ENCODE measurements at places on chromosomes 7 and 10.

DNA sequence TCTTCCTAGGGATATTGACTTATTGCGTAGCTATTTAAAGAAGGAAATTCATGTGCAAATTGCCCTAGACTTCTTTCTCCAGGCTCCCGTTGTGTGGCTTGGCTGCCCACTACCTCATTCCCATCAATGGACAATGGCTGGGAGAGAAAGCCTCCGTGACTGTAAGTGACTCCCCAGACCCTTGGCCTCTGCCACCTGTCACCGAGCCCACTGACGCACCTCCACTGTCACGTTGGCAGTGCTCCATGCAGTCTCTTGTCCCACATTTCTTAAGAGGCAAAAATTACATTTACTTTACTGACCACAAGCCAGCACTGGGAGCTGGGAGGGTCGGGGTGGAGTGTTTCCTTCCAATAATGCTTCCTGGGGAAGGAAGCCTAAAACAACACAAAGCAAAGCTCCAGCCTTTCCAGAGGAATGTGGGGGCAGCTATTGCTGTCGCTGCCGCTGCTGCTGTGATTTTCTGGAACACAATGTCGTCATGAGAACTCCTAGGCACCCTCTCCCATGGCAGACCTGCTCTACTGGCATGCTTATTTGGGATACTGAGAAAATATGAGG is 89.7 kb upstream of the STEAP1B start:
- DNase-seq: no peak

- no peak for DNase-seq
Measured at GRCh38 chr10:33706746-33707145, 372.3 kb upstream of the NRP1 start.

- no peak for DNase-seq
Measured at GRCh38 chr7:14690075-14690474, 212.5 kb downstream of the DGKB start.

- no peak for DNase-seq
Measured at GRCh38 chr7:82760074-82760473, 316.5 kb upstream of the CACNA2D1 start.

DNA sequence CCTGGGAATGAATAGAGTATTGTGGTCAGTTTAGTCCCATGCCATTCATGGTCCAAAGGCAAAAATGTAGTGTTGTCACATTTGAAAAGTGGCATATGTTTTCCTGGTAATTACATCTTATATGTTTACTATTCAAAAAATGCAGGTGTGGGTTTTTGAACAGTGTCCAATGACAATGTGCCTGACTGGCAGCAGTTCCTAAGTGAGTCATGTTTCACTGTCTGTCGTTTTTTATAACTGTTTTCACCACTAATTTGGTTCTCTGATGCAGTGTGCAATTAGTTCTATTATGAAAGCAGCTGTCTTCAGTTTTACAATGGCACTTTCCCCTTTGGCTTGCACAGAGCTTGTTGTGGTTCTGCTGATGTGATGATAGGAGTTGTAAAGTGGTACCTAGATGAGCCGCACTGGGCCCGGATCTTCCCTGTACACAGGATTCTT is 162.3 kb downstream of the SEM1 start:
- DNase-seq: no peak

DNA sequence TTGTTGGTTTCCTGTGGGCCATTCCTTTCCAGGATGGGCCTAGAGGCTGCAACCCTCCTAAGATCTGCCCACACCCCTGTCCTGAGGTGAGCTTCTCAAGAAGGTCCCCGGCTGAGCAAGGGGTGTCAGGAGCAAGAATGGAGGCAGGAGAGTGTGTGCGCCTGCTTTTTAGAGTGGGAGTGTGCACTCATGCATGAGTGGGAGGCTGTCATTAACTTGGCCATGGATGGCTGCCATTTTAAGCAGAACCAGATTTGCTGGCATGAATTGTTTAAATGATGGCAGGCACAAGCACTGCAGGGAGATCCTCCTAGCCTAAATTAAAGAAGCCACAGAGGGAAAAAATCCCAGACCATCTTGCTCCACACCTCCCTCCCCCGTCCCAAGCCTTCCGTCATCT is 2.9 kb upstream of the SGPL1 start:
- no peak for DNase-seq

DNA sequence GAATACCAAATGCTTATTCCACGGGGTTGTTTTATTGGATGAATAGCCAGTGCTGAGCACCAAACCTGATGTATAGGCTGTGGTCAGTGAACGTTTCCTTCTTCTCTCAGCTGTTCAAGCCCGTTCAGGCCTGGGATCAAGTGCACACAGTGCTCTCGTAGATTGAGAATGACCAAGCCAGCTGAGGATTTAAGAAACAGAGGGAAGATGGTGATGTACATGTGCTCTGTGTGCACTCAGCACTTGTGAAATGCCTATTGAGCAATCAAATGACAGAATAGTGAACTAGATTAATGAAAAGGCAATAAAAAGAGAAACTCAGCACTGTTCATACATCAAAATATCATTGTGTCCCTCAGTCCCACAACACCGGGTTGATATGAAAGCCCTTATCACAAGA is 302.5 kb downstream of the BMPER start:
- no peak for DNase-seq

- no peak for DNase-seq
Measured at GRCh38 chr10:48464871-48465736, 139.8 kb downstream of the ARHGAP22 start.

- no peak for DNase-seq
Measured at GRCh38 chr10:89373916-89374711, 3.7 kb upstream of the IFIT1B start.

- no peak for DNase-seq
Measured at GRCh38 chr10:114577133-114577532, 80.9 kb downstream of the ABLIM1 start.

- no peak for DNase-seq
Measured at GRCh38 chr7:18532813-18533212, 37.3 kb downstream of the HDAC9 start.

GRCh38 chr7:4725014-4725849 is 43.1 kb downstream of the FOXK1 start:
- DNase-seq: no peak

DNA sequence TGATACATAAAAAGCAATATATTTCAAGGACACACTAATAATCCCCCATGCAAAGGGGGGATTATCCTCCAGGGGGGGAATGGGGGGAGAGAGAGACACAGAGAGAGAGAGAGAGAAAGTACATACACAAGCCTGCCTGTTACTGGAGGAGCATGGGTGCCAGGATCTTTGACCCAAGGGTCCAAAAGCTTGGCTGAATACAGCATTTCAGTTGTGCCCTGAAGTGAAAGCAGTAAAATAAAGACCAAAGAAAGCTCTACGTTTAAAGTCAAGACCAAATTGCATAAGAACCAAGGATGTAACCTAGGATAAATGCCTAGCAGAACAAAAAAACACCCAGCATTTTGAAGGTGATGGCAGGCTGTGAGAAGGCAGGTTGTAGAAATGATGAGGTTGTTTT is 27.8 kb upstream of the ITGB8 start:
- no peak for DNase-seq

- DNase-seq: no peak
Measured at GRCh38 chr10:9296190-9296589, 1241.7 kb downstream of the GATA3 start.

DNA sequence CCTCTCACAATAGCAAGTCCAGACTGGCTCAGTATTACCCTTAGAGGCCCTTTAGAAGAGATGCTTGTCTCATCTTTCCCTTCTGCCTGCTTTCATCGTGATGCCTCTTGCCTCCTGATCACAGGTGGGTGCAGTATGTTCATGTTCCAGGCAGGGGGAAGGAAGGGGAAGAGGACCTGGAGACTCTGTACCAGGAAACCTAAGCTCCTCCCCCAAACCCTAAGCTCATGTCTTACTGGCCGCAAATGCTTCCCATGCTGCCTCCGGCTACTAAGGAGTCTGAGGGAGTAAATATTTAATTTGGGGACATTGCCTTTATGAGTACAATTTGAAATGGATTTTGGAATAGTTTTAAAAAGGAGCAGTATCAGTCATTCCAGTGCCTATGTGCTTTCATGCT is 192.6 kb downstream of the CDCA7L start:
- no peak for DNase-seq

DNA sequence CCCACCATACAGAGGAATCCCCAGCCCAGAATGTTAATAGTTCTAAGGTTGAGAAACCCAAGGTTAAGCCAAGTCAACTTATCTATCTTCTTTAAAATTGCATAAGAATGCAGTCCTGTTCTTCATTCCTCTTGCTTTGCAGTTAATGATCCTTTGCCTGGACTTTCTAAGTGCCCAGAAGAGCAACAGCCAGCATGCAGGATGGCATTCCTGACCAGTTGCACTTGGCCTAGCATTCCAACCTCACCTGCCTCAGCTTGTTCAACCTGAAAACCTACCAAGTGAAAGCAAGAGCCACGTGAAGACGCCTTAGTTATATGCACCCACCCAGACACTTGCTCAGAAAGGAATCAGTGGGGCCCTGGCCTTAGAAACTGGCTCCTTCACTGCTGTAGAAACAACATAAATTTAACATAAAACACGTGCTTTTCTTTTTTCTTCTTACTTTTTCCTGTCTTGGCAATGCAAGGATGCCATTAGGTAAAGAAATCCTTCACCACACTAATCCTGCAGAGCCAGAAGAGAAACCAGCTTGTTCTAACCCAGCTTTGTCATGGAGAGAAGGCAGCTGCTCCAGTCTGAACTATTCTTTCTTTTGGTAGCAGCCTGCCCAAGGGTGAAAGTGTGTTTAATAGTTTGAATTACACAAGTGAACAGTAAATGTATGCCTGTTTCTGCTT is 25.0 kb downstream of the EGFR start:
- DNase-seq: no peak

- DNase-seq: no peak
Measured at GRCh38 chr7:91242097-91242844, 22.0 kb upstream of the FZD1 start.

- no peak for DNase-seq
Measured at GRCh38 chr7:64755865-64756264, 38.4 kb upstream of the ZNF138 start.

DNA sequence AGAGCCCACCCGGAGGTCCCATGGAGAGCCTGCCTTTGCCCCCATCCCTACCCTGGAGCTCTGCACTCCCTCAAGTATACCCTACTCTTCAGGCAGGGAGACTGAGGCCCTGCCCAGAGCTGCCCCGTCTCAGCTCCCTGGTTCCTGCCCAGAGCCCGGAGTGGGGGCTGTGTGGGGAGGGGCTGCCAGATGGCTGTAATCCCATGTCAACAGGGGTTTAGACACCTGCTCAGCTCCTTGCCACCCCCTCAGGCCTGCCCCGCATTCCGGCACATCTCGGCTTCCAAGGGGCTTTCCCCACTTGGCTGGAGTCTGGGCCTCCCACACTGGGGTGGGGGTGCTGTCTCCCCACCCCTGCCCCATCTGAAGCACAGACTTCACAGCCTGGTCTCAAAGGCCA is 20.9 kb upstream of the LFNG start:
- no peak for DNase-seq

DNA sequence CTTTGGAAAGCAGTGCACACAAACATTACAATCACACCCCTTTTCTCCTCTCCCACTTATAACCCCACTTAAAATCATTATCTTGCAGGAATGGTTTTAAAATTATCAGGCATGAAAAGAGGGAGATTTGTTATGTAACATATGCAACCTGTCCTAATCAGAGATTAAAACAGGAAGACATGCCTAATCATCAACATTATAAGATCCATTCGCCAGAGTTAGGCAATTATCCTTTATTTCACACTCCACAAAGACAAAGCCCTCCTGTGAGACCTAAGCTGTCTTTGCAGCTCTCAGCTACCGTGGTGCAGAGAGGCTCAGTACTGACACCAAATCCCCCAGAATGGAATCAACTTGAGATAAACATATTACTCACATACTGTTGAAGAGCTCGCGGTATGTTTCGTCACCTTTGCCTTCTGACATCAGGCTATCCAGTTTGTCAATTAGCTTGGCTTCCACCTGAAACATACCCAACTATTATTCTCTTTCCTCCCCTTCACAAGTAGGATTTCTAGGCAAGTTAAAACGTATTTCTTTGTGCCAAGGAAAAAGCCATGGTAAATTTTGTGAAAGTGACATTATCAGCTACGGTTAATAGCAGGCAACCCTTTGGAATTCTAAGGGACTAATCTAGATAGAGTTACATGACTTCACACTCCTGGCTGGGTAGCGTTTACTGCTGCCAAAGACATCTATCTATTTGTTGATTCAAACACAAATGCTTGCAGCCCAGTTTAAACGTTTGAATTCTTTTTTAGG is 226.2 kb upstream of the IMMP2L start:
- DNase-seq: no peak

GRCh38 chr7:131010029-131010716 is 276.2 kb upstream of the KLF14 start:
- DNase-seq: no peak

DNA sequence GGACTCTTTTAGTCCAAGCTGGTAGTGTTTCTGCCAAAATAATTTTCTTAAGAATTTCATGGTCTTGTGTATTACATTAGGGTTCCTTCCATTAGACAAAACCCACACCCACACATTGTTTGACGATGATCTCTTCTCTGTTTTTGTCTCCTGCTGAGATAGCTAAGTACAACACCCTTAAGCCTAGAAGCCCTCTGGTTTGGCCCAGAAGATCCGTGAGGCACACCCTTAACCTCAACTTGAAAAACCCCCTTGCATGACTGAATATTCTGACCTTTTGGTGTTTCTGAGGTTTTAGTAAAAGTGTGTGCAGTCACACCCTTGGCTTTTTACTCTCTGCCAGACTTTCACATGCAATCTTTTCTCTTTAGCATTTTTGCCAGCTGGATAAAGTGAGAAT is 29.3 kb upstream of the ERCC6 start:
- no peak for DNase-seq

- no peak for DNase-seq
Measured at GRCh38 chr7:22210355-22210754, 146.6 kb downstream of the RAPGEF5 start.

DNA sequence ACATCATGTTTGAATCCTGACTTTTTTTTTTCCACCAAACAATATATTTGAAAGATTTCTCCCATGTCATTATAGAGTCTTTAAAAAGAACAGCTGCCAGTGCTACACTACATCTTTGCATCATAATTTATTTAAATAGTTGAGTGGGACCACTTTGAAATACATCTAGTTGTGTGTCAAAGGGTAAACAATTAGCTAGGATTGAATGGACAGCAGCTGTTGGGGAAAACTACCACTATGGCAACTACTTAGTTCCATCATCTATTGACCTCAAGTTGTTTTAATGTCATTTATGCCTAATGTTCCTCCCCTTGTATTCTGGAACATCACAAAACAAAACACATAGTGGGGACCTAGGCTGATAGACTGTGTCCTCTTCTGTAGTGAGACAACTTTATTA is 985.1 kb downstream of the SORCS1 start:
- no peak for DNase-seq

DNA sequence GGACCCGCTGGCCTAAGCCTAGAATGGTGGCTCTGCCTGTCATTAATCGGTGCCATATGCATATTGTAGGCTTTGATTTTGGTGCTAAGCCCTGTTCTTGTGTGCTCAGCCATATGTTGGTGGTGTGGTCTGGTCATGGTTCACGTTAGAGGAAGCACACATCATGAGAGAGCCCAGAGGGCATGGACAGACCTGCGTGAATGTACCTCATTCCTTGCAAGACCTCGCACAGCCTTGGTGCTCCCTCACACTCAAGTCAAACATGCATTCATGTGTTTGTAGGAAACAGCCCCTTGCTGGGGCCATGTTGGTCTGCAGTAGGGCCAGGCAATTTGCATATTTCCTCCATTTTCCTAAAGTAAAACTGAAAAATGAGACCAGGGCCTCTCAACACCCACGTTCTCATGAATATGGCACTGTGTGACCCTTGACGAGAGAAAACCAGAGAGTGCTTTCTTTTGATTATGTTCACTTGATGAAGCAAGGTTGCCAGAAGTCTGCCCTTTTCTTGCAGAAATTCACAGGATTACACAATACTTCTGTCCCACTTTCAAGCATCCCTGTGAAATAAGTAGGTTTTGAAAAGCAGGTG is 268.7 kb downstream of the CELF2 start:
- no peak for DNase-seq

GRCh38 chr7:84949501-84949900 is 237.4 kb downstream of the SEMA3D start:
- no peak for DNase-seq

Measured in activated T-helper 1 cell treated with anti-CD3 and anti-CD28 coated beads, Interleukin-2, amount 50 U/mL, for 16 hours (primary cell).